ENCODE measurements at places on chromosomes 12 and 14.

DNA sequence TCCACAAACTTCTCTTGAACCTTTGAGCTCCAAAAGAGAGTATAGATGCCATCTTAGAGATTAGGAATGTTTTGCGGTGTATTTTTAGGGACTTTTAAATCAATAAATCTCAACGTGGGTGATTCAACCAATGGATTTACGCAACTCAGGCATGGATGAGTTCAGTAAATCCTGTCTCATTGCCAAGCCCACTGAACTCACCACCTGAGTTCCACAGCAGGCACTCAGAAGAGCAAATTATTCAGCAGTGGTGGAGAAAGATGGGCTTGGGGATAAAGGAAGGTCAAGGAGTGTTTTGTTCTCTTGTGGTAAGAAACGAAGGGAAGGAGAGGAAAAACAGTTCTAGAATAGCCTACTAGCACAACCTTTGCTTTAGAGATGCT lies 68.7 kb upstream of the HMGA2 start:
- no peak for DNase-seq

GRCh38 chr12:49260166-49260565 lies 4.7 kb upstream of the TUBA1C start:
- no peak for DNase-seq

DNA sequence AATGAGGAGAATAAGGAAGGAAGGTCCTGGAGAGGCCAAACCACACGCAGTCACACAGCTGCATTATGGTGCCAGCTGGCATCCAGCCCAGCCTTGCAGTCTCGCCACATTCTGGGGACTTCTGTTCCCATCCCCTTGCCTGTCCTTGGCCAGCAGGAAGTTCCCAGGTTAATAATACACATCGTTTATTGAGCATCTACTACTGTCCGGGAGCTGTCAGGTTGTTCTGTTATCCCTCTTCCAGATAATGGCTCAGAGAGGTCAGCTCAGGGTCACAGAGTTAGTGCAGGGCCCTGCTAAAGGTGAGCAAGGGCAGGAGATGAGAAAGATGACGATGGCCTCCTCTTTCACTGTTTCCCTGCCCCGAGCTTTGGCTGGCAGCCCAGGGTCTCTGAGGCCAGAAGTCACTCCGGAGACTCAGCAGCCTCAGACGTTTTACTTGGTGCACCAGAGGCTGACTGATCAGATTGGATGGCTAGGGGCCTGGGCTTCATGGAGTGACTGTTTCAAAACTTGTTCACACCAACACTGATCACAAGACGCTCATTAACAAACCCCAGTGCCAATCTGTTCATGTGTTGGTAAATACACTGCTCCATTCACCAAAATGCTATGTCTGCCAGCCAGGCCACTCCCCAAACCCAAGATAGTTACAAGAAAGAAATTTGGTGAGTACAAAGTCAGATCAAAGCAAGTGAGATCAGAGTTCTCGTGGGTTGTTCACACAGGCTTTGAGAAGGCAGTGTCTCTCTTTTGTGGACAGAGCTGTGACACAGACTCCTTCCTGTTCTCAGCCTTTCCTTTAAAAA lies 79.2 kb downstream of the B4GALNT3 start:
- no peak for DNase-seq

- no peak for DNase-seq
Observed at GRCh38 chr14:23252420-23253333, 14.9 kb downstream of the RNF212B start.

DNA sequence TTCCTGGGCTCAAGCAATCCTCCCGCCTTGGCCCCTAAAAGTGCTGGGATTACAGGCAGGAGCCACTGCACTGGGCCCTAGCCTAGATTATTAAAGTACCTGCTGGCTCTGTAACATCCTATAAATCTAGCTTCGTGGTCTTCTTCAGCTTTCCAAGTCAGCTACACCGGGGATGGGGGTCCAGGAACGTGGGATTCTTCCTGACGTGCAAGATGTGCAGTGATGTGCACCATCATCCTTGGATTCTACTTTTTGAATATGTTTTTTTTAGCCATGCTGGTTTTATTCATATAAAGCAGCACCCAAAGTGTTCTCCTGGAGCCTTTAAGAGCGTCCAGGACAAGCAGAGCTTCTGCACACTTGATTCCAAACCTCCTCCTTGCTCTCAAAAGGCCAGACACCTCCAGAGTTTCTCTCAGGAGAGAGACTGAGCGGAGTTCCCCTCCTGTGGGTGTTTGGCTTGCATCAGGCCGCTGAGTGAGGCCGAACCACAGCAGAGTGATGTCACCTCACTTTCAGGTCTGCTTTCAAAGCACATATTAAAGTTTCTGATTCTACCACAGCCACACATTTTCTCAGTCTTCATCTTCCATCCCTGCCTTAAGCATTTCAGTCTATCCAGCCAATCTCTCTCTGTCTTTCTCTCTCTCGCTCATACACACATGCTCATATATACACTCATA lies 33.4 kb downstream of the VCPKMT start:
- DNase-seq: no peak

- no peak for DNase-seq
Observed at GRCh38 chr12:94536040-94536965, 76.6 kb upstream of the CEP83 start.

DNA sequence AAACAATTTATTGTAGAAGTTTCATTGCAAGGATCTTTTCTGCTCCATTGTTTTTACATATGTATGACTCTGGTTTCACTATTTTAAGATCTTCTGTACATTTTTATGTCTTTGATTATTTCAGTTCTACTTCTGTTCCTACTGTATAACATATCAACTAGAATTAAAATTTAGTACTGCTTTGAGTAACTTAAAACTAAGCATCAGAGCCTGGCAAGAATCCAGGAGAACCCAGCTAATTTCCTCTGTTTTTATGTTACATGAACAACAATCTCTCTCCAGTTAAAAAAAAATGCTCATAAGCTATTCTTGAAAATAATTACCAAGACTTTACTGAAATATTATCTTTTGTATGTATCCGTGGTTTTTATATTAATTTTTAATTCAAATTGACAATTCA lies 370.7 kb downstream of the TMTC2 start:
- no peak for DNase-seq
